ENCODE measurements at places on chromosomes 13 and 19. TPM values are rescaled to one million over a fixed set of nuclear protein-coding genes. Genes with fewer than 3 reads are reported as not detected.

DNA sequence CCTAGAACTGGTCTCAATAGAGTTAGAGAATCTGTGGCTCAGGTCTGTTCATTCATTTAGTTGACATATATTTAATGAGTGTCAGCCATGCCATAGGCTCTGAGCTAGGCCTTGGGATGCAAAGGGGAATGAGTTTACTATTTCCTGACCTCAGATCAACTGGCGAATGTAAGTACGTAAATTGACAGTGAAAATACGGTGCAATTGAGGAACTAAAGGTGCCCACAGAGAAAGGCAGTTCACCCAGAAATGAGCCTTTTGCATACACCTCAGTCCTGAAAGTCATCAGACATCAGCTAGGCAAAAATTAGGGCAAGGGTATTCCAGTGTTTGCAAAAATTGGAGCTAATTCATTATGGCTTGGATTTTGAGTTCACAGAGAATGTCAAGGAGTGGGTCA is 20.6 kb upstream of the UPF3A start:
- no peak for DNase-seq

DNA sequence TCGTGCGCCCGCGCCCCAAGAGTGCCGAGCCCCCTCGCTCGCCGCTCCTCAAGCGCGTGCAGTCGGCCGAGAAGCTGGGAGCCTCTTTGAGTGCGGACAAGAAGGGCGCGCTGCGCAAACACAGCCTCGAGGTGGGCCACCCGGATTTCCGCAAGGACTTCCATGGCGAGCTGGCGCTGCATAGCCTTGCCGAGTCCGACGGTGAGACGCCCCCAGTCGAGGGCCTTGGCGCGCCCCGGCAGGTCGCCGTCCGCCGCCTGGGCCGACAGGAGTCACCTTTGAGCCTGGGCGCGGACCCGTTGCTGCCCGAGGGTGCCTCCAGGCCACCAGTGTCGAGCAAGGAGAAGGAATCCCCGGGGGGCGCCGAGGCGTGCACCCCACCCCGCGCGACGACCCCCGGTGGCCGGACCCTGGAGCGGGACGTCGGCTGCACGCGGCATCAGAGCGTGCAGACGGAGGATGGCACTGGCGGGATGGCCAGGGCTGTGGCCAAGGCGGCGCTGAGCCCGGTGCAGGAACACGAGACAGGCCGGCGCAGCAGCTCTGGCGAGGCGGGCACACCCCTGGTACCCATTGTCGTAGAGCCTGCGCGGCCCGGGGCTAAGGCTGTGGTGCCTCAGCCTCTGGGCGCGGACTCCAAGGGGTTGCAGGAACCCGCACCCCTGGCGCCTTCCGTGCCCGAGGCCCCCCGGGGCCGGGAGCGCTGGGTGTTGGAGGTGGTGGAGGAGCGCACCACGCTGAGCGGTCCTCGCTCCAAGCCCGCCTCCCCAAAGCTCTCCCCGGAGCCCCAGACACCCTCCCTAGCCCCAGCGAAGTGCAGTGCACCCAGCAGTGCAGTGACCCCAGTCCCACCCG is 7.1 kb downstream of the DNASE2 start:
- DNase-seq: no peak

DNA sequence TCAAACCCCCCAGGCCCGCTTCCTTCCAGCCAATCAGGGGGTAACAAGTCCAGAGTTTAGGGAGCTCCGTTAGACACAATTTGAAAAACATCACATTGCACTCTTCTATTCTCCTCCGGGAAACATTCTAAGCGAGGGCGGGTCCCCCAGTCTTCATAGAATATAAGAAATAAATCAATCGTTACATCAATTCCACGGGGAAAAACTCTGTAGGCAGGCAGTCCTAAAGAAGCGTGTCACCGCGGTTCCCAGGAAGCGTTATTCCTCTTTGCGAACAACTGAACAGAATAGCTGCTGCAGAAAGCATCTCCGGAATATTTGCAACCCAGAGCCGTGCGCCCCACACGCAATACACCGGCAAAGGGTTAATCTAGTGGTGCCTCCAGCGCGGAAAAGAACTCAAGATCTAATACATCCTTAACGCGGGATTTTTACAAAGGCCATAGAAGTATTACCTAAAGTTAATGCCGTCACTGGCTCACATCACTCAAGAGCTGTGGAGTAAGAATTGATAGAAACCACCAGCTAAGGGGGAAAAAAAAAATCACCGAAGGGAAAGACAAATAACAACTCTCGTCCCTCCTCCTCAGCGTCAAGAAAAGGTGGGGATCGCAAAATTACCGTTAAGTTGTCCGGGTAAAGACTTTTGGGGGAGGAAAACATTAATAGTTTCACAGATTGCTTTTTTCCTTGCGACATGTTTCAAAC is 65.1 kb downstream of the KCNRG start:
- DNase-seq: no peak

- no peak for DNase-seq
These were observed 71.7 kb upstream of the CSNK1A1L start for GRCh38 chr13:37177125-37177524.

DNA sequence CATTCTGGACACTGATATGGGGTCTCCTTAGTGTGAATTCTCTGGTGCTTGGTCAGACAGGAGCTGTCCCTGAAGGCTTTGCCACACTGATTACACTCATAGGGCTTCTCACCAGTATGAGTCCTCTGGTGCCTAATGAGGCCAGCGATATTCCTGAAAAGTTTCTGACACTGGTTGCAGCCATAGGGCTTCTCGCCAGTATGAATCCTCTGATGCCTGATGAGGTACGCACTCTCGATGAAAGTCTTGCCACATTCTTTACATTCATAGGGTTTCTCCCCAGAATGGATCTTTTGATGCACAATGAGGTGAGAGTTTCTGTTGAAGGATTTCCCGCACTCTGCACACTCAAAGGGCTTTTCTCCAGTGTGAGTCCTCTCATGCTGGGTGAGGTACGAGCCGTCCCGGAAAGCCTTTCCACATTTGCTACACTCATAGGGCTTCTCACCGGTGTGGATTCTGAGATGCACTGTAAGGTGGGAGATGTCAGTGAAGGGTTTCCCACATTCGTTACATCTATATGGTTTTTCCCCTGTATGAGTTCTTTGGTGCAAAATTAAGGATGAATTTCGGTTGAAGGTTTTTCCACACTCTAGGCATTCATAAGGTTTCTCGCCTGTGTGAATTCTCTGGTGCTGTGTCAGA is 22.4 kb downstream of the ZNF329 start:
- no peak for DNase-seq

DNA sequence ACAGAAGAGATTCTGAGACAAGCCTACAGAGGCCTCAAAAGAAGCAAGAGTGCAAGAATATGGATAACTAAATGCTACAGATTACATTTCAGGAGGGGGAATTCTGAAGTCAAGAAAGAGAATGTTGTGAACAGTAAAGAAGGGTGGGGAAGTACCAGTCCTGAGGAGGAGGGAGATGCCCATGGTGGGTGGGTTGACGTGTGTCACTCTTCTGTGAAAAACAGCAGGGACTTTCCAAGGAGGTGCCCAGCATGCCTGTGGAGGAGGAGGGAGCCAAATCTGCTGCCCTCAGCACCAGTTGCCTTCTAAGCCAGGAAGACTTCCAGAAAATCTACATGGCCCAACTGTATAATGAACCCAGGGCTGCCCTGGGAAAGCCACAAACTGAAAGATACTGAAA is 87.7 kb downstream of the SGCG start:
- DNase-seq: no peak

GRCh38 chr13:112996671-112997091 is 27.7 kb downstream of the MCF2L start:
- peak; percentile 23 for DNase-seq

DNA sequence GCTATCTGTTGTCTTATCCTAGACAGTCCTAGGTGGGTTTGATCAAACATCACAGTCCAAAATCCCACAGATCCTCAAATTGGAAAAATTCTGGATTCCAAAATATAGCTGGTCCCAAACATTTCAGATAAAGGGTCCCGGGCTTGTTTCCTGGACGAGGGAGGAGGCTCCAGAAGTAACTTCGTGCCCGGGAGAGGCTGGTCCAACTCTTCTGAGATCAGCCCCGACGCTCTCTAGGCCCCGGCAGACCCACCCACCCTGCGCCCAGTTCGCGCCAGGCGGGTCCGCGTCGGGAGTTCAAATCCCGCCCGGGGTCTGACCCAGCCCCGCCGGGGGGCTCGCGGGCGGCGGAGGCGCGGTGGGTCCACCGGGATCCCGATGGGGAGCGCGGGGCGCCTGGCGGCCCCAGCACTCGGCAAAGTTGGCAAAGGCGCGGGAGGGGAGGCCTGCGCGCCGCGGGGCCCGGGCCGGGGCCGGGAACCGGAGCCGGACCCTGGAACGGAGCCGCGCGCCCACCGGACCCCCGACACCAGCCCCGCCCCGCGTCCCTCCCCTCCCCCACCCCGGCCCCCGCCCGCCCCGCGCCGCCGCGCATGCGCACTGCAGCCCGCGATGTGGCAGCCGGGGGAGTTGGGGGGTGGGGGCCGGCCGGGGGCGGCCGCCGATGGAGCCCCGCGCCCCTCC is 513 bp downstream of the MIER2 start:
- no peak for DNase-seq

GRCh38 chr19:7736148-7736547 is 4.2 kb upstream of the CLEC4G start:
- DNase-seq: no peak

- no peak for DNase-seq
These were observed 318.9 kb downstream of the MYO16 start for GRCh38 chr13:108948251-108948671.

DNA sequence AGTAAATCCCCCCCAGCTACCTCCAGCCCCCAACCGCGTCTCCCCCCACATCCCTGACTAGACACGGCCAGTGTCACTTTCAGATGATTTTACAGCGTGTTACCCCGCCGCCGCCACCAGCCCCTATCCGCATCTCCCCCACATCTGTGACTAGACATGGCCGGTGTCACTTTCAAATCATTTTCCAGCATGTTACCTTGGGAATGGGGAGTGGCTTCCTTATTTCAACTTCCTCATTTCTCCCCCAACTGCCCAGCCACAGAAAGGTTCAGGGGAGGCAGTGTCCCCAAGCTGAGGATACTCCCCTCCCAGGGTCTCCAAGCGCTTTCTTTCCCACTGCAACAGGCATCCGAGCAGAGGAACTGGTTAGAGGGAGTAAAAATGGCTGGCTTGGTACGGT is 18.4 kb downstream of the ADGRL1 start:
- no peak for DNase-seq

GRCh38 chr13:83007226-83007625 is 875.0 kb downstream of the SLITRK1 start:
- no peak for DNase-seq

DNA sequence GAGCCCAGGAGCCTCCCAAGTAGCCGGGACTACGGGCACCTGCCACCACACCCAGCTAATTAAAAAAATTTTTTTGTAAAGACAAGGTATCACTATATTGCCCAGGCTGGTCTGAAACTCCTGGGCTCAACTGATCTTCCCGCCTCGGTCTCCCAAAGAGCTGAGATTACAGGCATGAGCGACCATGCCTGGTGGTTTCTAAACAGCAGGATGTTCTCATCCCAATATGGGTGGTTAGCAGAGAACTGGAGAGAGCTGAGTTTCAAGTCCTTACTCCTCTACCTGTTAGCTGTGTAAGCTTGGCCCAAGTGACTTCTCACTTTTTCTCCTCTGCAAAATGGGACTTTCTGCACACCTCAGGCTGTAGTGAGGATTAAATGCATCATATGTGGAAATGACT is 8.0 kb downstream of the TMEM91 start:
- DNase-seq: no peak

DNA sequence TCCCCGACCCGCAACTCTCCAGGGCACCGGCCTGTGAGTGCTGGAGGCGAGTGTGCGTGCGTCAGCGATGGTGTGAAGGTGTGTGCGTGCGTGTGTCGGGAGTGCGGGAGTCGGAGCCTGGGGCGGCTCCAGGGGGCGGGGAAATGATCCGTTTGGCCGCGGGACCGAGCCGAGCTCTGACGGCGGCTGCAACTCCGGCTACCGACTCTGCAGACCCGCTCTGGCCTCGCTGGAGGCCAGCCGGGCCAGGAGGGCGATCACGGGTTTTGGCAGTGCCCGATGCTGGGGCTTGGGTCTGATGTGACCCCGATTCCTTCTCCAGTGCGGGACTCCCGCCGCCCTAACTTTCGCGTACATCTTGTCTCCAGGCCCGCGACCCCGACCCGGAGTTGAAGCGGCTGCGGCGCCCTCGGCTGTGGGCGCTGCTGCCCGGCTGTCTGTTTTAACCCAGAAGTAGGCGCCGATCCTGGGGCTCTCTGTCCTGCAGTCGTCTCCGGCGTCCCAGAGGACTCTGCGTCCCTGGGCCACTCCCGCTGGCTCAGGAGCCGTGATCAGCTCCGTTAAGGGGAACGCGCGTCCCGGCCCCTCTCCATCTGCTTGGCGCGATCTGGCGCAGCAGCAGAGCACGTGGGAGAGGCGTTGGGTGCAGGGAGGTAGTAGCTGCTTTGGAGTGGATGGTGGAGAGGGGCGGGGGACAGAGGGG is 1.2 kb downstream of the CHST8 start:
- no peak for DNase-seq

- DNase-seq: no peak
These were observed 1058.2 kb upstream of the PCDH20 start for GRCh38 chr13:62473944-62474237.

- DNase-seq: no peak
These were observed 167.1 kb upstream of the MAB21L1 start for GRCh38 chr13:35643625-35644024.

DNA sequence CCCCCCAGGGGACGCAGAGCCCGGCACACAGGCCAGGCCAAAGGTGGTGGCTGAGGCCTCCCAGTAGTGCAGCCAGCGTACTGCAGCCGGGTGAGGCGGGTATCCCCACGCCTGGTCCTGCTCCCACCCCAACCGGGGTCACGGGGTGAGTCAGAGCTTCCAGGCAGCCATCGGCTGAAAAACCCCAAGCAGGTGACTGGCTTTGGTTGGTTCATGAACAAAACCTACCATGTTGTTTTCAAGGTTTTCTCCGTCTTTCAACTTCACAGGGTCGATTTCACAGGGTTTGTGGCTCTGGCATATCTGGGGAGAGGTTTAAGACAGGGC is 42.1 kb upstream of the C13orf46 start:
- no peak for DNase-seq

- DNase-seq: no peak
These were observed 17.7 kb downstream of the LRRC4B start for GRCh38 chr19:50550594-50550966.

- no peak for DNase-seq
These were observed 112.3 kb downstream of the GADD45B start for GRCh38 chr19:2588081-2588777.

GRCh38 chr19:46715975-46716671 is 791 bp downstream of the PRKD2 start:
- DNase-seq: no peak

LYL1 gene
- 3.3 TPM for total RNA-seq

NLRP12 gene
- total RNA-seq: 0.16 TPM

SELENOW gene
- 151 TPM for total RNA-seq

KASH5 gene
- not detected for total RNA-seq

ZNF829 gene
- 8.7 TPM for total RNA-seq

KCNJ14 gene
- total RNA-seq: 0.47 TPM

SNAPC2 gene
- total RNA-seq: 6.2 TPM

PTH2 gene
- total RNA-seq: not detected

GJB2 gene
- total RNA-seq: 3.1 TPM

KRTDAP gene
- total RNA-seq: not detected

YJEFN3 gene
- total RNA-seq: 1.6 TPM

IGFL2 gene
- total RNA-seq: 0.31 TPM

DLEU7 gene
- 24.0 TPM for total RNA-seq

TRIP10 gene
- 3.0 TPM for total RNA-seq

ZNF154 gene
- total RNA-seq: 42.7 TPM

RXFP2 gene
- not detected for total RNA-seq

CAPN12 gene
- total RNA-seq: not detected

MEIOSIN gene
- not detected for total RNA-seq

IRF2BP1 gene
- 32.1 TPM for total RNA-seq

PCSK4 gene
- 1.7 TPM for total RNA-seq
